ENCODE measurements at places on chromosomes 1 and 21.
A peak's percentile ranks its signal among the peaks of the same experiment; 100 is the strongest.

- no peak for DNase-seq
Measured at GRCh38 chr1:147238925-147239820, 3.3 kb upstream of the CHD1L start.

DNA sequence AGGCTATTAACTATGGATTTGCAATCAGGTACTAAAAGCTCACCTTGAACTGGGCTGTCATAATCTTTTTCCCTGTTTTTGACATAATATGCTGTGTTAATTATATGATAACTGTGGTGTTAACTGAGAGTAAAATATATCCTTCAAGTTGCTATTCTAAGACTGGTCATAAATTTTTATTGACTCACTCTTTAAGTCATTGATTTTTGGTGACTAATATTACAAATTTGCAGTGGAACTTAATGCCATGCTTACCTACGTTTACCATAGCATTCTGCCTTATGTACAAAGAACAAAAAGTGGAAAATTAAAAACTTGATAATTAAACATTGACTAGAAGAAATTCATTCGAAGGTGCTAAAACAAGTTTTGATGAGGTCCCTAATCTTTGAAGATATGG lies 872.4 kb downstream of the BRINP3 start:
- DNase-seq, result no peak

- DNase-seq, result no peak
Measured at GRCh38 chr21:42465008-42465802, 30.8 kb downstream of the RSPH1 start.

- no peak for DNase-seq
Measured at GRCh38 chr1:234745844-234746797, 136.1 kb upstream of the IRF2BP2 start.

DNA sequence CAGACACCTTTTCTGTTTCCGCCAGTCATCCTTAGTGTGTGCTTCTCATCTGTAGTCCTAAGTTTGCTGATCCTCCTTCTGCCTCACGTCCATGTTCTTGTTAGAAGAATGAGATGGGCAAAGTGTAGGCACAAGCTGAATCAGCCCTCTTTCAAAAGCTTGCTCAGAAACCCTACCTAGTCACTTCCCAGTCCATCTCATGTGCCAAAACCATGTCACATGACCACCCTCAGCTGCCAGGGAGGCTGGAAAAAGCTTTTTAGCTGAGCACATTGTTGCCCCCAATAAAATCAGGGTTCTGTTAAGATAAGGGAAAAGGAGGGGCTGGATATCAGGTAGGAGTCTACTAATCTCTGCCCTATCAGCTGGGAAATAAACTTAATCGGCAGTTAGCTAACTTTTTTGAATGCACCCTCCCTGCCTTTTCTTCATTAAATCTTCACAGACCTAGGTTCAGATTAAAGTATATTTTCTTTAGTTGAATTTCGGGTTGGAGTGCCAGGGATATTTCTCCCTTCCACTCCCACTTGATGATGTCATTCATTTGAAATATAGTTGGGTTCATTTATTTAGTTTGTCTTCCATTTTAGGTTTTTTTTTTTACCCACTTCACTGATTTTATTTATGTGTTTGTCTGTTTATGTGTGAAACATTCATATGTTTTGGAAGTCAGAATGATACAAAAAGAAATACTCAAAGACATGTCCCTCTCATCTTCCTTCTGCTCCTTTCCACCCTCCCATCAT lies 129.2 kb downstream of the ROR1 start:
- no peak for DNase-seq

DNA sequence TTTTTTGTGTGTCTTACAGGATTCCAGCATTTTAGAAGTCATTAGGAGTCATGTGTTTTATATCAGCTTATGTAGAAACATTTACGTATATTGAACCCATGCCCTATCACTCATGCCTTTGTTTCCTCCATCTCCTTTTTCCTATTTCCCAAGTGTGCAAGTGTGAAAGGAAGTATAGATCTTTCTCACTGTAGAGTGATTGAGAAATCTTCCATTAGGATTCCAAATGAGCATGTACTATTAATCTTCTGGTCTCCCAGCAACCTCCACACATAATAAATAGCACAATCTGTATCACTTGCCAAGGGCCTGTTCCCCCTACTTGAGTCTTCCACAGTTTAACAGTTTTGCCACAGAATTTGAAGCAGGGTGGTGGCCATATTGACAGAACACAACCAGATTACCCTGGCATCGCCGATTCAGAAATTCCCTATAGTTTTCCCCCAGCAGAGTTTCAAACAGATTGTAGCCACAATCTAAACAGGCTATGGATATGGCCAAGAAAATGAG lies 1052.8 kb downstream of the TTLL7 start:
- no peak for DNase-seq

GRCh38 chr1:155026154-155026553 lies 7.4 kb downstream of the DCST2 start:
- no peak for DNase-seq

DNA sequence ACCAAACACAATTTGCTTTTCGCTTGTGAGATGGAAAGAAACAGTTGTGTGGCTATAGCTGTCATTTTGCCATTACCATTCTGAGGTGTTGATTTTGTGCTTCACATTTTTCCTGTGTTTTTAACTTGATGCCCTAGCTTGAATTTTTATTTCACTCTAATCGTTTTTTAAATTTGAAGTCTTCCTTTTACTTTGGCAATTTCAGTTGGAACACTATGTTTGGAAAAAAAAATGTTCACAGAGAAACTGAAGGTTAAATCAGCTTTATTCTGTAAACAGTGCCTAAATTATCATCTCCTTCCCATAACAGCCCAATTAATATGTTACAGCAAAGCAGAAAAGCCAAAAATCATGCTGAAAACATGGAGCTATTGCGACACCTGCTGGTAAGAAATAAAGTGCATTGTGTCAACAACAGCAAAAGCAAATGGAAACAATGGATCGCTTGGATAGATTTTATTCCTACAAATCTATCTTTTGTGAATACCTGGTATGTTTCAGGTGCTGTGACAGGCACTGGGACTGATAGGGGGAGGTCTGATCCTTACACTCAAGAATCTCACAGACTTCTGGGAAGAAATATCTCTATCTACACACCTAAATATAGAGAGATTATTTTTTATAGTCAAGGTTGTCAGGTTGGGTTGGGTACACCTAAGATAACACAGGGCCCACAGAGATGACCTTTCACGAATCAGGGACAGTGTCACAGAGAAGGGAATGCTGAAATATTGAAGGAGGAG lies 16.2 kb upstream of the ERICH3 start:
- DNase-seq, result peak; percentile 56

GRCh38 chr1:61399199-61399598 lies 316.8 kb downstream of the NFIA start:
- DNase-seq, result no peak

GRCh38 chr1:193060938-193061337 lies 1.5 kb downstream of the RO60 start:
- DNase-seq, result no peak
